ENCODE measurements at places on chromosomes 7 and 10. TPM values are rescaled to one million over a fixed set of nuclear protein-coding genes. Genes with fewer than 3 reads are reported as not detected.

DNA sequence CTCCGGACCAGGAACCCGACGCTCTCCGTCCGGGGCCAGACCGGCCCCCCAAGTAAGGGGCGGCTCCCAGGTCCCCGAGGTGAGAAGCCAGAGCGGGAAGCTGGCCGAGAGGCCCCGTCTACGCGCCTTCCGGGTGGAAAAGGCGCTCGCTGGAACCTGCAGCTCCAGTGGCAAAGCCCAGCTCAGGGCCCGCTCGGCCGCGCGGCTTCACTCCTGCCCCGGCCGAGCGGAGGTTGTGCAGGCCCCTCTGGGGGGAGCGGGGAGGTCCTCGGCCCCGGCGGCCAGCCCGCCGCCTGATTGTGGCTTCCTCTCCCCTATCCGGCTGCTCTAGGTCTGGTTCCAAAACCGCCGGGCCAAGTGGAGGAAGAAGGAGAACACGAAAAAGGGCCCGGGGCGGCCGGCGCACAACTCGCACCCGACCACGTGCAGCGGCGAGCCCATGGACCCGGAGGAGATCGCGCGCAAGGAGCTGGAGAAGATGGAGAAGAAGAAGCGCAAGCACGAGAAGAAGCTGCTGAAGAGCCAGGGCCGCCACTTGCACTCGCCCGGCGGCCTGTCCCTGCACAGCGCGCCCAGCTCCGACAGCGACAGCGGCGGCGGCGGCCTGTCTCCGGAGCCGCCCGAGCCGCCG lies 2.9 kb downstream of the UNCX start:
- no peak overlapping the region for H3K27ac ChIP-seq
- no peak overlapping the region for H3K4me3 ChIP-seq
- no peaks in the 10 kb centered on the region for H3K36me3 ChIP-seq
- H3K27me3 ChIP-seq, result peaks cover 56% of the 10 kb centered on the region
- H3K4me1 ChIP-seq, result no peaks in the 10 kb centered on the region

DNA sequence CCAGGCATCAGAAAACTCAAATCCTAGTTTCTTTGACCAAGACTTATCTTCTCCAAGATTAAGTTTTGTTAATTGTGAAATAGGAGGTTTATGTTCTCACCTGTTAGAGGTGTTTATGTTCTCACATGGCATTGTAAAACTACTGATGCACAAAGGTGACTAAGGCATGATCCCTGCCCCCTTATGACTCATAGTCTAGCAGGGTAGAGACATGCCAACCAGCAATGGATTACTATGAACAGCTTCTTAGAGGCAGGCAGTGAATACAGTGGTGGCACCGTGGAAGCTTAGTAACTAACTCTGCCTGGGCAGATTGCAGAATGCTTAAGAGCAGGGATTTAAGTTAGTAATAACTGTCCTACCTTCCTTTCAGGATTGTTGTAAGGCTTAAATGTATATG lies 400.9 kb downstream of the SORCS3 start:
- no peak overlapping the region for H3K27ac ChIP-seq
- no peaks in the 10 kb centered on the region for H3K4me1 ChIP-seq
- H3K27me3 ChIP-seq, result no peaks in the 10 kb centered on the region

DNA sequence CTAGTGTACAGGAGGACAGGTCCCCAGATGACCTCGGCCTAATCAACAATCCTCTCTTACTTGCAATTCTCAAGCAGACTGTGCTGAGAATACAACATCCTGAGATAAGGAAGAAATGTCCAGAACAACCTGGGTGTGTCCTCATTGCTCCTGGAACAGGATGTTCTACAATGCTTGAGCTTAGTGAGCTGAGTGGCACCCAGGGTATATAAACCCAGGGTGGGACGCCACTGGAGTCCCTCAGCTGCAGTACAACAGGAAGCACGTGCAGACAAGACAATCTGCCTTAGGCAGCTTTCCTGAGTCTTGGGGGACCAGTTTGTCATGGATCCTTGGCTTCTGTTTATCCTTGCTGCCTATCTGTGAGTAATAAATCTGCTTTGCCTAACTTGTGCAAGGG lies 27.7 kb upstream of the SLC25A13 start:
- peaks cover 3% of the 10 kb centered on the region for H3K27me3 ChIP-seq
- H3K36me3 ChIP-seq, result no peaks in the 10 kb centered on the region
- H3K4me3 ChIP-seq, result no peak overlapping the region
- H3K27ac ChIP-seq, result no peak overlapping the region
- H3K4me1 ChIP-seq, result no peaks in the 10 kb centered on the region

GRCh38 chr7:111846898-111847297 lies 284.6 kb upstream of the IMMP2L start:
- DNase-seq, result no peak
- H3K4me3 ChIP-seq, result no peak overlapping the region
- peaks cover 21% of the 10 kb centered on the region for H3K36me3 ChIP-seq
- peaks cover 7% of the 10 kb centered on the region for H3K4me1 ChIP-seq

- no peak overlapping the region for H3K4me3 ChIP-seq
- H3K36me3 ChIP-seq, result no peaks in the 10 kb centered on the region
- H3K27ac ChIP-seq, result no peak overlapping the region
- no peak for DNase-seq
- peaks cover 3% of the 10 kb centered on the region for H3K27me3 ChIP-seq
- H3K4me1 ChIP-seq, result no peaks in the 10 kb centered on the region
These were observed 362.6 kb upstream of the MGMT start for GRCh38 chr10:129104266-129105045.

DNA sequence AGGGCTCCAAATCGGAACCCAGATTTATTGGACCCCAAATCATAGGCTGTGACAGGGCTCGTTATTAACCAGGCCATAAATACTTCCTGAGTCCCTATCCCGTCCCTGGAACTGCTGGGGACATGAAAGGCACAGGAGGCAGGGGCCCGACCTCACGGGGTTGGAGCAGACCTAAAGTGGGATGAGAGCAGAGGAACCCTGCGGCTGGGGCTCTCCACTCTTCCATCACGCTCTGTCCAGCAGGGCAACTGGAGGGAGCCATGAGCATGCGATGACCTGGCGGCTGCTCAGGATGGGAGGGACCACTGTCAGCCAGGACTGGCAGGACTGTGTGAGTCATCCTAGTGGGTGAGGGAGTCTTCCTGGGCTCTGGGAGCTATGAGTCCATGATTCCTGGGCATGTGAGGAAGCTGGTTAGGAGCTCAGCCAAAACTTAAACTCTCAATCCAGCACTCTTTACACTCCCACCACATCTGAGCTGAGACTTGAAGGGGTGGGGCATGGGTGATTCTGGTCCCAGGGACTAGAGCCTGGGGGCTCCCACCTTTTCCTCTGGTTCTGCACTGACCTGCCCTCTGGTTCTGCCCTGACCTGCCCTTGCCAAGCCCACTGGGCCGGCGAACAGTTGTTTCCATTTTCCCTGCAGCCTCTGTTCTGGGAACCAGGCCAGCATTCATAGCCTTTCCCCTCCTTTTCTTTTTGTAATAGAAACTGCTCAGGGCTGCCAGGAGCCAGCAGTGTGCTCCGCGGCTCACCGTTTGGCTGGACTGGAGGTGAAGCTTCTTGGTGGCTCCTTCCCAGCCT lies 47.1 kb downstream of the SYPL1 start:
- H3K36me3 ChIP-seq, result no peaks in the 10 kb centered on the region
- H3K27me3 ChIP-seq, result no peaks in the 10 kb centered on the region
- peaks cover 32% of the 10 kb centered on the region for H3K4me1 ChIP-seq
- peak overlapping the region; percentile 85 for H3K4me3 ChIP-seq
- DNase-seq, result peak; percentile 96

DNA sequence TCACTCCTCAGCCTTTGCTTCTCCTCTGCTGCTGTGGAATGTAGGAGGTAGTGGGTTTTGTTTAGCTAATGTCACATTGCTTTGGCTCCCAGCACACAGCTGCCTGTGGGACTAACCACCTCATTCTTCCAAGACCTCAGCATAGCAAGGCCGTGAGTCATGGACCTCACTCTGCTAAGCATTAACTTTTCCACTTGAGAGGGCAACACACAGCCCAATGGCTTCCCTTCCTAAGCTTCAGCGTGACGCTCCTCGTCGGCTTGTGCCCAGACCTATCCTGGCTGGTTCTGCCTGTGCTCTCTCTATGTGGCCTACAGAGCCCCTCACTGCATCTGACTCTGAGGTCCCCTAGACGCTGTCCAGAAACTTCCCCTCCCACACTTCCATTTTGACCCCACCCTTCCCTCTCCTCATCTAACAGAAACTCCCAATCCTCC lies 23.3 kb downstream of the MYOF start:
- H3K36me3 ChIP-seq, result peaks cover 49% of the 10 kb centered on the region
- H3K27me3 ChIP-seq, result peaks cover 7% of the 10 kb centered on the region
- H3K4me1 ChIP-seq, result peaks cover 79% of the 10 kb centered on the region
- peak overlapping the region; percentile 100 for H3K27ac ChIP-seq
- DNase-seq, result peak; percentile 100

DNA sequence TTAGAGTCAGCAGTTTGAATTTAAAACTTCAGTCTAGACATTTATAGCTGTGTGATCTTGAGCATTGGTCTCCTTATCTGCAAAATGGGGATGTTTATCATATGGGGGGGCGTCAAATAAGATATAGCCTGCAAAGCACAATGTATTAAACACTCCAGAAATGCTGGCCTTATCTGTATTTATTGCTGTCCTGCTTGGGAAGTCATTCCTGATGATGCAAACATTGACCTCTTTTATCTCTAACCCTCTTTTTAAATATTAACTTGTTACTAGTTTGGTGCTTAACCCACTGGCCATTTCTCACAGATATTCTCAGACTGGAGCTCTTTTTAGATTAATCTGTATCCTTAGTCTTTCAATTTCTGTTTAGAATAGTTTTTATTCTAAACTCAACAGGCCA lies 13.2 kb downstream of the MRPS33 start:
- no peak overlapping the region for H3K4me3 ChIP-seq
- H3K4me1 ChIP-seq, result no peaks in the 10 kb centered on the region
- DNase-seq, result no peak
- H3K27ac ChIP-seq, result no peak overlapping the region

DNA sequence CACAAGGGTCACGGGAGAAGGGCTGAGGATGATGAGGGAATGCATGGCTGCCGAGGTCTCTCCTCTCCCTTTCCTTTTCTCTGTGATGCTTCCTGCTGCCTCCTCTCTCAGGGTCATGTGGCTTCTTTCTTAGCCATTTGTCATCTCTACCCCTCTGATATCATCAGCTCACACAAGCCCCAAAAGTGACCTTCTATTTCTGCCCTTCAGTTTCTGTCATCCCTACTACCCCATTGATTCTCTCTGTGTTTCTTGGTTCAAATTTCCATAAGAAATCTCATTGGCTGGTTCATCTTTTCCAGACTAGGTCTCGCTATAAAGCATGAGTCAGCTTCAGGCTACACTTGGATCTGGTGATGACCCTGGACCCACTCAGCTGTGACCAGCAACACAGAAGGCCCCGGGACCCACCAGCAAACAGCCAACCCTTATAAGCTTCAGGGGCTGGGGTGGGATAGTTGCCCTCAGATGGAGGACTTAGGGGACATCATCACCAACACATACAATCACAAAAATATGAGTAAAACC lies 284.3 kb downstream of the SKAP2 start:
- no peaks in the 10 kb centered on the region for H3K27me3 ChIP-seq
- H3K4me3 ChIP-seq, result no peak overlapping the region
- DNase-seq, result no peak
- H3K36me3 ChIP-seq, result no peaks in the 10 kb centered on the region
- H3K4me1 ChIP-seq, result no peaks in the 10 kb centered on the region

DNA sequence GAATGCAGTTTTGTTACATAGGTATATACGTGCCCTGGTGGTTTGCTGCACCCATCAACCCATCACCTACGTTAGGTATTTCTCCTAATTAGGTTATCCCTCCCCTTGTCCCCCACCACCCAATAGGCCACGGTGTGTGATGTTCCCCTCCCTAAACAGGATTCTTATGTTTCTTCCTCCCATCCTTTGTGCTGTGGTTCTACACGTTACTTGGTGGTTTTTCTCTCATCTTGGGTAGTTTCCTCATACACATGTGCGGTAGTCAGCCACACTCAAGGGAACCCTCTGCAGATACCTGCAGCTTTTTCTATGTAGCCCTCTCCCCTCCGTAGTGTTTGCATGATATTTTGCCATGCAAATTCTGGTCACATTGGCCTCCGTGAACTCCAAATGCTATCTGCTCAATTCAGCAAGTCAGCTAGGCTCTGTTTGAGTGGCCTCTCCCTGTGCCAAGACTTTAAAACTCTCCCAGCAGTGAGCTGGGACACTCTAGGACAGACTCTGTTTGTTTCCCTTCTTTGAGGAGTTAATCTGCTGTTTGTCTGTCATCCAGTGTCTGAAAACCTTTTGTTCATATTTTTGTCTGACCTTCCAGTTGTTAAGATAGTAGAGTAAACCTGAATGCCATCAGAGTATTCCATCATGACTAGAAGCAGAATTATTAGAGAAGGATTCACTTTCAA lies 41.0 kb downstream of the RABGEF1 start:
- no peak overlapping the region for H3K27ac ChIP-seq
- H3K4me1 ChIP-seq, result peaks cover 45% of the 10 kb centered on the region
- peaks cover 6% of the 10 kb centered on the region for H3K27me3 ChIP-seq
- DNase-seq, result no peak
- H3K36me3 ChIP-seq, result peaks cover 50% of the 10 kb centered on the region
- H3K4me3 ChIP-seq, result no peak overlapping the region

DNA sequence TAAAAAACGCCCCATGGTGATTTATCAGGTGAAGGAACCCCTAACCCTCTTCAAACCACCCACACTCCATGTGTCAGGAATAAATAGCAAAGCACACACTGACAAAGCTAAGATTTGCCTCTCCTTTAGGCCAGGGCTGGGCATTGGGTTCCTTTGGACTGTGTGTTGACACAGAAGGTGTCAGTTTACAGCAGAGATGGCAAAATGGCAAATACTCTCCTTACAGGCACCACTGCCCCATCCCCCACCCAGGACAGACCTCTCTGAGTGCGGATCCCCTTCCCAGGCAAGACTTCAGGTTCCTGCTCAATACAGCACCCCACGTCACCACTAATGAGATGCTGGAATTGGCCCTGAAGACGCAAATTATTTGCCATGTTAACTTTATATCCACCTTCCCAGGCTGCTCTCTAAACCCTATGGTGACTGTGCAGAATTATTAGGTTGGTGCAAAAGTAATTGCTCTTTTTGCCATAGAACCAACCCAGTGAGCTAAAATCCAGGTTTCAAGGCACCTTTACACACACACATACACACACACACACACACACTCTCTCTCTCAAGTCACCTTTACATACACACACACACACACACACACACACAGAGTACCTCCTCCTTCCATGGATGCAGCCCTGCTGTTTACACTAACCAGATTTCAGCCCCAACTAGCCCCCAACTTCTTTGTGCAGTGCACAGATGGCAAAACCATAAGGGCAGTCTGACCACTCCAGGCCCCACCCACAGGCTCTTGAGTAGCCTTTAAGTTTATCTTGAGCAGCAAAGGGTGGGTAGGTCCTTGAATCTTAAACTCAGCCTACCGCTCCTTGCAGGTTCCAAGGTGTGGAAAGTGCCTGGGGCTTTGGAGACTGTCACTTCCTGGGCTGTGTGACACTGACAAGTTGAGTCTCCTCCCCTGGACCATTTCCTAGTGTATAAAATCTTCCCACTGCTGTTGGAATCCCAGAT lies 4.0 kb upstream of the ZCCHC24 start:
- no peak overlapping the region for H3K4me3 ChIP-seq
- H3K27ac ChIP-seq, result no peak overlapping the region

LBX1 gene
- total RNA-seq, result not detected

ANKIB1 gene
- total RNA-seq, result 55.6 TPM

TES gene
- 12.6 TPM for total RNA-seq

NMT2 gene
- total RNA-seq, result 29.4 TPM

SLC25A13 gene
- total RNA-seq, result 8.9 TPM

NODAL gene
- total RNA-seq, result not detected

TMEM270 gene
- not detected for total RNA-seq

MEPCE gene
- total RNA-seq, result 43.7 TPM

ABCB1 gene
- total RNA-seq, result 5.3 TPM

IRF5 gene
- total RNA-seq, result not detected

SLC39A12 gene
- total RNA-seq, result not detected

SRGN gene
- total RNA-seq, result 127 TPM

SPDYE18 gene
- total RNA-seq, result not detected

OR6B1 gene
- not detected for total RNA-seq

ARHGEF35 gene
- total RNA-seq, result not detected

THNSL1 gene
- total RNA-seq, result 2.9 TPM

ANKRD7 gene
- total RNA-seq, result 0.57 TPM

TMEM213 gene
- not detected for total RNA-seq
